ENCODE measurements at places on chromosomes 5 and 9.
A peak's percentile ranks its signal among the peaks of the same experiment; 100 is the strongest.

- no peak for DNase-seq
Observed at GRCh38 chr9:78406933-78407332, 110.0 kb downstream of the PSAT1 start.

- peak; percentile 67 for DNase-seq
Observed at GRCh38 chr5:169657127-169657526, 20.1 kb downstream of the DOCK2 start.

DNA sequence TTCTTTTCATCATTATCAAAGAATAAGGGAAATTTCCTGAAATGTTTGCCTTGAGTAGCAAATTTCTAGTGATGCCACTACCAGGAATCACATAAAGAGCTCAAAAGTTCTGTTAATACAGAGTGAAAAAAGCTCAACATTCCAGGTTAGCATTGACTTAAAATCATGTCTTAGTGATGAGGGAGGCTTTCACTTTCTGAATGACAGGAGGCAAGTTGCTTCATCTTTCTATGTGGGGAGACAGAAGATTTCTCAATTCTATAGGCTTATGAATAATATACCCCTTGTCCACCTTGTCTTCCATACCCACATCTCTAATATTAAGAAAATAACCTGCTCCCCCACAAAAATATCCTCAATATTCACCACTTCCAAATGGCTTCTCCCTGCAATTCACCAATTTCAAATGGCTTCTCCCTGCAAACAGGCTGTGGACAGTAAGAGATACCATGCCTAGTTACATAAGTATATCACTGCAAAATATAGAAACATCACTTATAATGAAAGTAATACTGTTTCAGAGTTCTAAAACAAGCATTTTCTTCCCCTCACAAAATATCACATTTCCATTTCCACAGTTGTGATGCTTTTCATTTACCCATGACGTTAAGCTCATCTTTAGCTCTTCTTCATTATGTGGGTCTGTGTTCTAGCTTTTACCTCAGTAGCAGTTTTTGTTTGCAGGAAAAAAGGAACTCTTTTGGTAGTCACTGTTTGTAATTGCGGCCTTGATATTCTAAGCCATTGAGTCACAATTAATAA lies 2.2 kb upstream of the JAK2 start:
- DNase-seq: peak; percentile 69

DNA sequence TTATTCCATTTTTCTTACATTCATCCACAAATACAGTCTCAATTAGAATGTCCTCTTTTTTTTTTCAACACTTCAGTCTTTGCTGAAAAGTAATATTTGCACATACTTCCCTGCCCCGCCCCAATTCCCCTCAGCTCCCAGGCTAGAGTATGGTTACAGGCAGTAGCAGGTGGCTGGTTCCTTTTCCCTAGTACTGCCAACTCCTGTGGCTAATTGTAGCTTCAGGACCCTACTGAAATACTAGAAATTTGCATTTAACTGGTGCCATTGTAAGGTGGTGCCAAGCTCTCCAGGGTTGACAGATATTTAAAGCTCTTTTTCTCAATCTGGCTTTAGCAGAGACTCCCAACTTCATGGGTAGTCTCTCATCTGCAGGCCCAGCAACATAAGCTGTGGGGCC lies 80.3 kb downstream of the FAM81B start:
- DNase-seq: no peak

- no peak for DNase-seq
Observed at GRCh38 chr5:135295852-135296251, 103.2 kb downstream of the MACROH2A1 start.

GRCh38 chr5:79206541-79206940 lies 29.4 kb upstream of the JMY start:
- DNase-seq: no peak

DNA sequence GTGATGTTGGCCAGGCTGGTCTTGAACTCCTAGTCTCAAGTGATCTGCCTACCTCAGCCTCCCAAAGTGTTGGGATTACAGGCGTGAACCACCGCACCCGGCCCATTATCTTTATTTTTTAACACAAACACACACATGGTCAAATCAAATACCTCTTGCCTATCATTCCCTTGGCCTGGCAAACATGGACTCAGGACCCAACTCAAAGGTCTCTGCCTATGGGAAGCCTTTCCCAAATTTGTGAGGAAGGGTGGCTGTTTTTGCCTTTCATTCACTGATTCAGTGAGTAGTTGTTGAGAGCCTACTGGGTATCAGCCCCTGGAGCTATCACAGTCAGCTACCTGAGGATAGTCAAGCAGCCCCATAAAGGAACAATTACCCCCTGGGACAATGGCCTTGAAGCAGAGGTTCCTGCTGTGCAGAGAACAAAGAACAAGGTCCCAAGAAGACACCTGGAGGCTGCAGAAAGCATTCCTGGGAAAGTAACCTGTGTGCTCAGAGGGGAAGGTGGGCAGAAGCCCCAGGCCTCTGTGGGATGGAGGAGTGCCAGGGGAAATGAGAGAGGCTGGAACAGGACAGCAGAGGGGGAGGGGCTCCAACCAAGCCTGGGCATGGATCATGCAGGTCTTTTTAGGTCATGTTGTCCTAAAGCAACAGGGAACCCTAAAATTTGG lies 126.4 kb downstream of the CRB2 start:
- DNase-seq: no peak

DNA sequence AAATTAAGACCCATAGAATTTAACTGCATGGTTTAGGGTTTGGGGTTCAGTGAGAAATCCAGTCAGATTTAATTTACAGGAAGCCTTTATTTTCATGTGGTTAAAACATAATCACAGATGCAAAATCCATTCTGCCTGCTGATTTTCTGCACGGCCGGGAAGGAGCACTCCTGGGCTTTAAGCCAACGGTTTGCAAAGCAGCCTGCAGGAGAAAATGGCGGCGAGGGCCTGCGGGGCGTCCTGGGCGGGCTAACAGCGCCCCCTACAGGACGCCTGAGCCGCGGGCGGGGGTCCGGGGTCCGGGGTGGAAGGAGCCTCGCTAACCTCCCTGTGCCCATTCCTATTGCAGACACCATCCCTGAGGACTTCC lies 47.6 kb downstream of the THBS4 start:
- peak; percentile 82 for DNase-seq

DNA sequence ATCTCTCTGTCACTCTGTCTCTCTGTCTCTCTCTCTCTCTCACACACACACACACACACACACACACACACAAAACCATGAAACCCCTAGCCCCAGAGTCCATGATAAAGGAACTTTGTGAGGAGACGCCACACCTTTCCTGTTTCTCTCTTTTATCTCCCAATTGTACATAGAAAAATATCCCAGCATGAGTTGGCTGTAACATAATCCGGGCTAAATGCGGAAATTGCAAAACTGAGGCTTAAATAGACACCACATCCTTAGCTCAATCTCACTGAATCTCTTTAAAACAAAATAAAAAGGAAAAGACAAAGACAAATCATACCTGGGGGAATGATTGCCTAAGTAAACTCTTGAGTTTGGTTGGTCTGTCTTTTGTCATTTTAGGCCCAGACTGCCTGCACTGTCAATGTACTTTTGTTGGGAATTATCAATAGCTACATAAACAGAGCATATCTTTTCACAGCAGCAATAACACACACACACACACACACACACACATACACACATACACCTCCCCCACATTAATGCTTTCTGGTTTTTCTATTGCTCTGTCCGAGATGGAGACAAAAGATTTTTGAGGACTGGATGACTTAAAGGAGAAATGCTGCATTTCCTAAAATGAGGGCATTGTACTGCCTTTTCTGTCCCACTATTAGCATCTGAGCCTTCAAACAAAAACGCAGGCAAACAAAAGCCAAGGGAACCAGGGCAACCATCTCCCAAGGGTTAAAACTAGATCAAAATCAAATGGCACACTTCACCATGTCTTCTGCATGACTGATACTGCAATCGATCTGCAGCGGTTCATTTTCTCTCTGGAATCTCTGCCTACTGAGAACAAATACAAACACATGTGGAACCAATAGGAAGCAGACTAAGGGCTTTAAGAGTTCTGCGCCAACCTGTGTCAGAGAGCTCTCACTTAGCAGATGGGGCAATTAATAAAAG lies 321.5 kb downstream of the NFIB start:
- DNase-seq: no peak

DNA sequence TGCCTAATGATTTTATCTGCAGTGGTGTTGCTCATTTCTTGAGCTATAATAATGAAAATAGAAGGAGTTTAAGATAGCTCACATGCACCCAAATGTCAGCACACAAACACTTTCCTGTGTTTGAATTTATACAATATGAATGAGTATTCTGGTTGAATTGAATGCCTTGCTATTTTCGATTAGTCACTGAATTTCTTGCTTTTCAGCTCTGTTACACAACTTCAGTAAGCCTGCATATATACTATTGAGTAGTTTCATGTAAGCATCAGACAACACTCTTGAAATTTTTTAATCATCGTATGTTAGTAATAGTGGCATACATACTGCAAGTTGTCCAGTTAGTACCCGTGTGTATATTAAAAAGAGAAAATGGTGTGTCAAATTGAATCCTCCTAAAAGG lies 281.5 kb upstream of the GRIA1 start:
- DNase-seq: no peak

DNA sequence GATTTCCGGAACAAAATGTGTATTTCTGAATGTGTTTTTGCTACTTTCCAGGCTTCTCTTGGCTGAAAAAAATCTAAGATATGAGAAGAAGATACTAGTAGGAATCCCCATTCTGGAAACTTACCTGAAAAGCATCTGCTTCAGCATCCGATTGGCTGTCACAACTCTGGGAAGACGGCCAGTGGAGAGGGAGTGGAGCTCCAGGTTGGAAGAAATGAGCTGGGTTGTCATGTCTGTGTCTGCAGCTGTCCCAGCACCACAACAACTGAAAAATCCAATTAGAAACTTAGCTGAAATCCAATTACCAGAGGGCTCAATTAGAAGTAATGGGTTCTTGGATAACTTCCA lies 3.0 kb downstream of the PSMB7 start:
- DNase-seq: no peak

DNA sequence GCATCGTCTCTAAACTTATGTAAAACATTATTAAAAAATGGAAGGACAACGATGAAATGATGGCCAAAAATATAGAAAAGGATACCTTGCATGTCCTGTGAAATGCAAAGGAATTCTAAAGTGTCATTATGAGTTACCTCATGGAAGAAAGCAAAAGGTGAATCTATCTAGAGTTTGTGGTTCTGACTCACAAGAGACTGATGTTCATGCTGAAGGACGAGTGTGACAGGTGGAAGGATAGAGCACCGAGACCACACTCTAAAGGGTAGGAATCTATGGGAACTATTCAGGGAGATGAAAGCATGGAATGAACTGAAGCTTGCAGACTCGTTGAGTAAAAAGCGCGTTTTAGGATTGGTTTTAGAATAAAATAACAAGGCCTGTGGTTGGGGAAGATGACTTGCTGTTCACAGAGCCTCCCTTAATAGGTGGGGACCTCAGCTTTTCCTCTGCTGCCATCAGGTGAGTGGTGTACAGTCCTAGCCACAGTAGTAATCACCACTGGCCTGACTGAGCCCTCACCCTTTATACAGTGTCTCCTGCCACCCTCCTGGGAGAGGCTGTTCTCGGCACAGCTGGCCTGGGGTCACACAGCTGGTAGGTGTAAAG lies 11.2 kb downstream of the TENT4A start:
- no peak for DNase-seq

DNA sequence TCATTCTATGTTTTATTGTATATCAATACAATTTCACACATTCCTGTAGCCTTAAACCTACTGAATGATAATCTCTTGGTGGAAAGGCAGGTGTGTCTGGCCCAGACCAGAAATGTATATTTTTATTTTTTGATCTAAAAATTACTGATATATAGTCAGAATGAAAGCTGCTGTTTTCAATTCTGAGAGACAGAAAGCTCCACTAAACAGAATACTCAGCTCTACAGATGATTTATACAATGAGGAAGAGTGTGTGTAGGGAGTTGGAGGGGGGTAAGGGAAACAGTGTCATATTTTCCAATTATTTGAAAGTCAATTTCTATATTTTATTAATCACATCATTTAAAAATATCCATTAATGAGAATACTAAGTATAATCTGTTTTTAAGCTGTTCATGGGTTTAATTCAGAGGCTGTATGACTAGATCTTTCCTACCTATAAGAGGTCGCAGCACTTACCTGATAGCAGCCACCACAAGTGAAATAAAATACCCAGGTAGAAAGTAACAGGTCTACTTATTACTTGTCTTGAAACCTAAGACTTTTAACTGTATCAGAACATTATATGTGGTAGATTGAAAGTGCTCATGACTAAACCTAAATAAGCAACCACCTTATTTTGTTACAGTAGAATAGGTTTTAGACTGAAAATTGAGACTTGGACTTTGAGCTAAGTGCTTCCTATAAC lies 183.4 kb downstream of the TMC1 start:
- DNase-seq: no peak

DNA sequence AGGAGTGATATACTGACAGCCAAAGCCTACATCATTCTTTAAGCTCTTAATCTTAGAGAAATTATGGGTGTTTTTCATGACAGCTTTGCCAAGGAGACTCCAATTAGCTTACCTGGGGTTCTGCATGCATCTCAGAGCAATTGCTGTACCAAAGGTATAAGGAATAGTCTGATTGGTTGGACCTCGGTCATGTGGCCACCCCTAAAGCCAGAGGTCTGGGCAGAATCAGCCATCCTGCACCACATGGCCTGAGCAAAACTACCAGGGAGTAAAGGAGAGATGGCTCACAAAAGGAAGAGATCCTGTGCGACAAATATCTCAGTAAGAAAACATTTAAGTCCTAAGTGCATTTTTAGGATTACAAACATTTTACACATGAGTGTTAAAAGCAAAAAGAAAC lies 25.6 kb downstream of the SH3RF2 start:
- no peak for DNase-seq

- DNase-seq: no peak
Observed at GRCh38 chr9:106795031-106795430, 67.9 kb upstream of the ZNF462 start.

DNA sequence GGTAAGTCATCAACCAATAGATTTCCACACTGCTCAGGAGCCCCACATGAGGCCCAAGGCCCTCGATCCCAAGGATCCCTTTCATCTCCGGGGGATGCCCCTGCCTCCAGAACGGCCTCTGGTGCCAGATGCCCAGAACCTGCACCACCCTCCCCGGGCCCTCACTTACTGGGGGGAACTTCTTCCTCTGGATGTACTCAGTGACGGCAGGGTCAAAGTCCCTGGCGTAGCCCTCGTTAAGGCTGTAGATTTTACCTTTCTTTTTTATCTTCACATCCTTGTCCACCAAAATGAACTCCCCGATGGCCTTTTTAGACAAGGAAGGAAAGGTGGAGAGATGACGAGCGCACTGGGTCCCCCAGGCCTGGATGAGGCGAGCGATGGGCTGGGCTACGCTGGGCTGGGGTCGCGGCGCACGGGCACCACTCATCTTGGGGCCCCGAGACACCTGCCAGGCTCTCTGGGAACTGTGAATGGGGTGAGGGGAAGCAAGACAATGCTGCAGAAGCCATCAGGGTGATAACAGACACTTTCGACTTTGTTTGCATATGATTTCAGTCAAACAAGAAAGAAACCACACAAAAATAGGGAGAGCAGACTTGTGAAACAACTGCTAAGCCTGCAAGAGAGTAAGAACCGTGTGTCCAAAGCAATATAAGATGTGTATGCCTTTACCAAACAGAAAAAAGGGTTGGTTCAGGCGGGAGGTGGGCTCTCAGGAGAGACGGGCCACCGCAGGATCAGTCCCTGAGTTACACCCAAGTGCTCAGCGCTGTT lies 13.2 kb upstream of the FBP2 start:
- DNase-seq: no peak

GRCh38 chr5:89156226-89156625 lies 273.2 kb upstream of the MEF2C start:
- no peak for DNase-seq
